Stimulated activated CD8-positive, alpha-beta memory T cell treated with anti-CD3 and anti-CD28 coated beads, Interleukin-7, amount 100 ng/mL, for 24 hours (primary cell): ENCODE measurements at places on chromosomes 4 and X.

- no peak for DNase-seq
Measured at GRCh38 chrX:8847360-8847759, 46.2 kb upstream of the FAM9A start.

DNA sequence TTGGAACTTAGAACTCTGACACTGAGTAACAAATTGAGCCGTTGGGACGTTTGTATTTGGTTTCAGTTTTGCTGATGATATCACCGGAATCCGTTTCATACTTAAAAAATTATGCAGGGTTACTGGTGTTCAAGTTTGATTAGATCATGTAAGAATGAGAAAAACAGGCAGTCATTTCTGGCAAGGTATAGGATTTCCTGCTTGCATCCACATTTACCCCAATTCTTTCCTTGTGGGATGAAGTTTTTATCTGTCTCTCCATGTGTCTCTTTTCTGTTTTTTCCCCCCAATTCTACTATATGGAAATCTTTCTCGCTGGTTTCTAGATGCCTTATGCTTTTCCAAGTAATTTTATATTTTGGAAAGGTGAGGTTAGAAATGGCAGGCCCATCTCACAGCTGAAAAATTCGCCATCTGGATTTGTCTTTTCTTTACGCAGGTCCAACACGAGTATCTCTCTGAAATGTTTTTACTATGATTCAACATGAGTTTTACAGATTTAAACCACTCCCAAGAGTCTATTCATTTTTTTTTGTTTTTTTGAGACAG lies 197.9 kb downstream of the SHOX start:
- no peak for DNase-seq

- no peak for DNase-seq
Measured at GRCh38 chr4:40734497-40734896, 15.3 kb upstream of the NSUN7 start.

DNA sequence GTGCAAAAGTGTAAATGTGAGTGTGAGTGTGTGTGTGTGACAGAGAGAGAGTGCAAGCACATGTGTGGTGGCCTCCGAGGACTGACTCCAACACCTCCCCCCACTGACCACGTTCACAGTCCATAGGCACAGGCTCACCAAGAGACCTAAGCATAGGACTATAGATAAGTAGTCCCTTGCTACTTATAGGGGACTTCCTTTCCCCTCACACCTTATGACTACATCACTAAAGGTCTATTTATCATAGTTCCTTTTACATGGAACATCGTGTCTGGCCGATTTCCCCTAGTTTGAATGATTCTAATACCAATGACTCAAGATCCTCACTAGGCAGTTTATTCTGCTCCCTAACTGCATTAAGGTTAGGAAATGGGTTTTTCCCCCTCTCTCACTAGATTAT lies 17.8 kb downstream of the FRMPD3 start:
- no peak for DNase-seq

DNA sequence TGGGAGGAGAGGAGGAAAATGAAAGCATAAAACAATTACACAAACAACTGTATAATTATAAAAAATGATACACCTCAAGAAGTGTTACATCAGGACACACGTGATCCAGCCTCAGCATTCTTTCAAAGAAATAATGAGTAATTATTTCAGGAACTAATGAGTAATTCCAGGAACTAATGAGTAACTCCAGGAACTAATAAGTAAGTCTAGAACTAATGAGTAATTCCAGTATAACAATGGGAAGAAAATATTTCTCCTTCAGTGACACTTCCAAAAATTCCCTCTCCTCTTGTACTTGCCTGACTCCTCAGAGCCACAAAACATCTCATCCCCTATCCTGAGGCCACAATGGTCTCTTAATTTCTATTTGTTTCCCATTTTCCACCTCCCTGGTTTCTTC lies 63.5 kb upstream of the COL25A1 start:
- no peak for DNase-seq

DNA sequence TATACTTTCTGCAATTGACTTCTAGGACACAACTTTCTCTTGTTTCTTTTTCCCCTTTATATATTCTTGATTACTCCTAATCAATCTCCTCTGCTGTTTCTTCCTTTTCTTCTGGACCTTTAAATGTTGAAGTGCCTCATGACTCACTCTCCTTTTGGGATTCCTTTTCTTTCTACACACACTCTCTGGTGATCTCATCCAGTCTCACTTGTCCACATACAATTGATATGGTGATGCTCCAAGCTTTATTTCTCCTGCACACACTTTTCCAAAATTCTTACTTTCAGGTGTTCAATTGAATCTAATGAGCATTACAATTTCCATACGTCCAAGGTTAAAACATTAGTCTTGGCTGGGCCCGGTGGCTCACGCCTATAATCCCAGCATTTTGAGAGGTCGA lies 794.8 kb upstream of the EPHA5 start:
- DNase-seq, result no peak

DNA sequence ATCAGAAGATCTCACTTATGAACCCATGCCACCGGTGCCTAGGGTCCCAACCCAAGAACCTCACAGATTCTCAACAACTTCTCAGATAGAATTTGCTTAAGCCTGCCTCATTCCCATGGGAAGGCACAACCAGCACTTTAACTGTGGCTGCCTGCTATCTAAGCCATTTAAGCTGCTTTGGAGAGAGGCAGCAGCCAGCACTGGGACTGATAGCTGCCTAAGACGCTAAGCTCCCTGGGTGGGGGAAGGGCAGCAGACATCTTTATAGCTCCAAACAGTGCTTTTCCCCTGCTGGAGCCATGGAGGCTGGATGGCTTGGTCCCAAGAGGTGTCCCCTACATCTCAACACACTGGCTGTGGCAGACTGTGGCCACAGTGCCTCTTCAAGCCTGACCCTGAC lies 1268.6 kb downstream of the FAM133A start:
- no peak for DNase-seq

DNA sequence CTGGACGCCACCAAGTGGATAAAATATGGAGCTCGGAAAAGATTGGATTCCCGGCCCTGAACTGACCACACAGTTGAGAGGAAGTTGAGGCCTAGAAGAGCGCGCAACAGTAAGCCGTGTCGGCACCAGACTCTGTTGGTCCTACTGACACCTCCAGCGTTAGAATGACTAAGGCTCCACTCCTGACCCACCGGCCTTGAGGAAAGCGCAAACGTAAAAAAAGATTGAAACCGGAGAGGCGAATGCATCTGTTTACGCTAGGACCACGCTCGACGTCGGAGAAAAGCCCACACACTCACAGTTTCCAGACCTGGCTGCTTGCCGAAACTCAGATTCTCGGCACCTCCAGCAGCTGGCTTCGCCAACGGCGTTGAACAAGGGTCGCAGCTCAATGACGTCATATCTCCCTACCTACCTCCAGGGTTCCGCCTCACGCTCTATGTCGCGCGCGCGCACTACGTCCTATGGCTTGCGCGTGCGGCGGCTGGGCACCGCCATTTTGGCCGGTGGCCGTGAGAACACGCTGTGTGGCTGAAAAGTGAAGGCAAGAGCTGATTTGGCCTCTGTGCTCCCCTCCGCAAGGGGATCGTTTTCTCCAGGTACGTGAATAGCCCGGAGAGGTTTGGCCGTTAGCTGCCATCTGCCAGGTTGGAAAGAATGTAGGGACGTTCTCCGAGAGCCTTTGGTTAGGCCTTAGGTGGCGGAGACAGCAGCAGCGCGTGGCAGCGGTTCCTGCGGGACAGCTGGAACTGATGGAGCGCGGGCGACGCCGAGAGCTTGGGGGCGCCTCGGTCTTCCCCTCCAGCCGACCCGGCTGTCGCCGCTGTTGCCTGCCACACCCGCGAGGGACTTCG lies at the start of the genes ABCE1 and ANAPC10:
Gene ABCE1, plus strand, starts transcription at position 491 of the 854 bp plus-strand sequence. CDS start 6,102 bp downstream, outside the sequence.
Gene ANAPC10, minus strand, starts transcription at position 376 of the 854 bp plus-strand sequence. CDS start 2,097 bp downstream, outside the sequence.
- DNase-seq, result peak; percentile 91

- DNase-seq, result no peak
Measured at GRCh38 chr4:8325291-8325973, 55.9 kb downstream of the HTRA3 start.

GRCh38 chr4:21517126-21517859 lies 431.3 kb downstream of the KCNIP4 start:
- no peak for DNase-seq

DNA sequence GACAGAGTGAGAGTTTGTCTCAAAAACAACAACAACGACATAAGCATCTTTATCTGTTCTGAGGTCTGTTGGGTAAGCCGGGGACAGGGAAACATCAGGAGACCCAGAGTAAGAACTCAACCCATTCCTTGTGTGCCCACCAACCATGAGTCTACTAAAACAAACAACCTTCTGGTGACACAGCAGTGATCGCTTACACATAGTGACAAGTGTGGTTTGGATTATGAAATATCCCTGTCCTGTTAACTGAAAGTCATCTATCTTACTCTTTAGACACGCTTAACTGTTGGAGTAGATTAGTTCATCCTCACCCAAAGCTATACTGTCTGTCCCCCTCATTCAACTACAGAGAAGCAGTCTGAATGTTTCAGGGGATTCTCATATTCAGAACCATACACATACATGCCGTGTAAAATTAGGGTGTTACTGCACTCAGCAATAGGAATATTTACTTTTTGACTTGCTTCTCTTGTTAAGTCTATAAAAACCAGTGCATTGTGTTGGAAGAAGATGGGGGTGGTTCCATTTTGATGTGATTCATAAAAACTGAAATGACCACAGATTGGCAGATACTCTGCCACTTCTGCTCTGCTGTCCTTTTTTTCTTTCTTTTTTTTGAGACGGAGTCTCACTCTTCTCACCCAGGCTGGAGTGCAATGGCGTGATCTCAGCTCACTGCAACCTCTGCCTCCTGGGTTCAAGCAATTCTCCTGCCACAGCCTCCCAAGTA lies 27.4 kb downstream of the PHKA2 start:
- DNase-seq, result no peak

DNA sequence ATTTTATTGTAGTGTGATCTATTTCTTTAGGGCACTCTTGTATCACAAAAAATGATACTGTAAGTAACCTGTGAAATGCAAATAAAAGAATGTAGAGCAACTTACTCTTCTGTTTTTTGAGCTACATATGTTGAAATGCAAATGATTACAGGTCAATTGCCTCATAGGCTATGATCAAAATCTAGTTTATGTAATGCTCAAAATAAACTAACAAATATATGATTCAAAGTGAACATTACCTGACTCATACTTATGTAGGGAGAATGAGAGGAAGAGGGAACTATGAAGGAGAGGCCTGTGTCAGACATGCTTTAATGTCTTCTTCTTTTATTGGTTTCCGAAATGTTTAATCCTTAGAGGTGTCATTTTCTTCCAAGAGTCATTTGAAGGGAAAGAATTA lies 5.0 kb upstream of the RPS6KA3 start:
- no peak for DNase-seq

DNA sequence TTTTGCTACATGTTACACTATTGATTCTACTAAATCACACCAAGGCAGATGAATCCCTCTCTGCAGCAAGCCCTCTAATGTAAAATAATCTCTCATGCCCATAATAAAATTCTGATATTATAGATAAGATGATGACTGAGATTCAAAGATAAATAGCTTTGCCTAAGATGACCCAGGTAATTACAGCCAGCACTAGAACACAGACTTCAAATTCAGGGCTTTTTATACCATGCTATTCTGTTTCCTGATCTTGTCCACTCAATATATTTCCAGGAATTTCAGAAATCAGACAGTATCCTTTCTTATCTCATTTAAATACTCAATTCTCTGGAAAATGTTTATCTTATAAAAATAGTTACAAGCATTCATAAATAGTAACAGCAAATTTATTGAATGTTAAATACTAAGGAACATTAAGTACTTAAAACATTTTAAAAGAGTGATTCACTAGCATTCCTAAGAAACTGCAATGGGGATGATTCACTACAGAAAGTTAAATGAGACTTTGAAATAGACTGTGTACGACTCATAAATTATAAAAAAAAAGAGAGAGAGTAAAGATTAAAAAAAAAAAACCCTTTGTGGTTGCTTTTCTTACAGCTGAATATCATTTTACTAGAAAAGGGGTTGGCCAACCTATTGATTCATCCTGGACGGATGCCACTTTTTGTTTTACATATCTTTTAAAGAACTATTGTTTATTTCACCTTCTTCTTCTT lies 45.8 kb upstream of the IL21 start:
- no peak for DNase-seq

GRCh38 chrX:38320819-38321218 lies 6.5 kb downstream of the RPGR start:
- no peak for DNase-seq

DNA sequence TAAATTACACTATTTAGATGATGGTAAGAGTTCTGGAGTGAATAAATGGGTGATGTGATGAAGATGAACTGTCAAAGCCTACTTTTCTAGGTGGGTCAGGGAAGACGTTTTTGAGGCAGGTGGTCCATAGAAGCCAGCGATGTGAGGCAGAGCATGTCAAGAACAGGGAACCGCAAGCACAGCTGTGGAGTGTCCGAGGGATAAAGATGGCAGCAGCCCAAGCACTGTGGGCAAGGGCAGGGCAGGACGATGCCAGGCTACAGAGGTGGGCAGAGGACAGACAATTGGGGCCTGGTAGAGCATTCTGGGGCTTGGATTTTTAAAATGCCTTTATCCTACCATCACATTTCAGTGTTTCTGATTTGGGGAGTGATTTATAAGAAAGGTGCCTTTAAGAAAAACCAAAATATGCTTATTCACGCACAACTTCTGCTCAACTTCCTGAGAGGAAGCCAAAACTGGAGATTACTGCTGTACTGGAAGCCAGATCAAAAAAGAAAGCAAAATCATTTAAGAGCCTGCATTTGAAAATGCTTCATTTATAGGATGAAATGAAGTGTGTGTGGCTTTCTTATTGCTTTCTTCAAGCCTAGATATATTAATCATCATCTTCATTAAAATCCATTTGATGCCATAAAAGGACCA lies 119.0 kb upstream of the WDR17 start:
- no peak for DNase-seq

DNA sequence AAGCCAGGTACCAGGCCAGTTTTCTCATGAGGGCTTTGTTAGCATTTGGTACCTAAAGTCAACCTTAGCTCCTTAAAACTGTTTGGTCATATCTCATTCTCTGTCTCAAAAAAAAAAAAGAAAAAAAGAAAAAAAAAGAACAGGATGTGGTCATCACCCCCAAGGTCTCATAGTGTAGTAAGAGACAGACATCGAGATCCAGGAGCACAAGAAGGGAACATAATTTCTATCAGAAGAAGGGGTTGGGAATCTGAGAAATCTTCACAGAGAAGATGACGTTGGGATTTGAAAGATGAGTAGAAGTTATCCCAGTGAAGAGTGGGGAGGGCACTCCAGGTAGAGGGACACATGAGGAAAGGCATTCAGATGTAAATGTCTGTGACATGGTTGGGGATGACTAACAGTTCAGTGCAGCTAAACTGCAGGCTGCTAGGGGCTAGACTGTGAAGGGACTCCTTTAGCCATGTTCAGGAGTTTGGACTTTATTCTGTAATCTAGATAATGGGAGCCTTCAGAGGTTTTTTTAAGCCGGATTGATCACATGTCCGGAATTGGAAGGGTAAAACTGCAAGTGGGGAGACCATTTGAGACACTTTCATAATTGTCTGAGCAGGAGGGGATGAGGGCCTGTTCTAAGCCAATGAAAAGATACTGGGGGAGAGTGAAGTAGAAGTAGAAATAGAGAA lies 26.9 kb upstream of the GJB1 start:
- DNase-seq, result no peak

DNA sequence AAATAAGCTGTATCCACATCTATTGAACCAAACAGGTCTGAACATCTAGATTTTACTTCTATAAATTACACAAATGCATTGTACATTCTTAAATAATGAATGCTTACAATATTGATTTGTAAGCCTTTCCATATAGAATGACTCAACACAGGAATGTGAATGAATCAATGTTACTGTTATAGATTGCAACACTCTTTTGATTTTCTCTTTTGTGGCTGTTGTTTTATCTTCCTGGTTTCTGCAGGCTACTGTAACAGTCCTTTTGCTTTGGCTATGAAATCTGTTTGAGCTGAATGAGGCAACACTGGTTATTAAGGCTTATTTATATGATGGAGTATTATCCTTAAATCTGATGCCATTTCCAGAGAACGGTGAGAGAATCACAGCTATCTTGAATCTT lies 49.5 kb downstream of the GPR50 start:
- no peak for DNase-seq
